Caudate nucleus (tissue), 63 donors: ENCODE measurements at places on chromosomes 6 and 20.

DNA sequence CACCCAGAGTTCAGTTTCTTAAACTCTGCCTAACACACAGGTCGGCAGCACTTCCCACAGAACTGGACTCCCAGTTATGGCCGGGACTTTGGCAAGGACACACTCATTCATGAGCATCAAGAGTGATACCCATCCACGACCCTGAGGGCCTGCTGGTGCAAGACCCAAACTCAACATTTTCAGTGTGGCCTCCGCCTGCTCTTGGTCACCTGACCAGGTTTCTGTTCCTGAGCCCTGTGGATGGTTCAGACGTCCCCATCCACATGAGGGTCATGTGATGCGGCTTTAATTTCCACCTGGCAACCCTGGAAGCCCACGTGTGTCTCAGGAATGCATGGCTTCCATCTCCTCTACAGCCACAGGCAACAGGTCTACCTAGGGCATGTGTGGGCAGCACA, 245.3 kb downstream of the DLL1 start:
- DNase-seq = no peak

- no peak for DNase-seq
Observed at GRCh38 chr6:21201637-21202350, 391.8 kb upstream of the SOX4 start.

DNA sequence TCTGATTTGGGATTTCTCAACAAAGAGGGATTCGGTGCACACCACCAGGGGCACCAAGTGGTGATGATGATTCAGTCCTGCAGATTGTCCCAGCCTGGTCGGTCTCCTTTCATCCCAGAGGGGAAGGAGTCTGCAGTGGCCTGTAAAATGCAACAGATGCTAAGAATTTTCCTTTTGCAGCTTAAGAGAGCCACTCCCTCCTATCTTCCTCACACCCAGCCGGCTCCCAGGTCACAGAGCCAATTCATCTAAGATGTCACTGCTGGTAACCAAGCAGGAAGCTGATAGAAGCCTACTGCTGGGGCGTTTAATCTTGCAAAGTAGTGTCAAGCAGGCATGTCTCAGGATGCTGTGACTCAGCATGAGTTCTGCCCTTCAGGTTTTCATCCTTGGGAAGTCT, 203.8 kb upstream of the LRFN2 start:
- no peak for DNase-seq

DNA sequence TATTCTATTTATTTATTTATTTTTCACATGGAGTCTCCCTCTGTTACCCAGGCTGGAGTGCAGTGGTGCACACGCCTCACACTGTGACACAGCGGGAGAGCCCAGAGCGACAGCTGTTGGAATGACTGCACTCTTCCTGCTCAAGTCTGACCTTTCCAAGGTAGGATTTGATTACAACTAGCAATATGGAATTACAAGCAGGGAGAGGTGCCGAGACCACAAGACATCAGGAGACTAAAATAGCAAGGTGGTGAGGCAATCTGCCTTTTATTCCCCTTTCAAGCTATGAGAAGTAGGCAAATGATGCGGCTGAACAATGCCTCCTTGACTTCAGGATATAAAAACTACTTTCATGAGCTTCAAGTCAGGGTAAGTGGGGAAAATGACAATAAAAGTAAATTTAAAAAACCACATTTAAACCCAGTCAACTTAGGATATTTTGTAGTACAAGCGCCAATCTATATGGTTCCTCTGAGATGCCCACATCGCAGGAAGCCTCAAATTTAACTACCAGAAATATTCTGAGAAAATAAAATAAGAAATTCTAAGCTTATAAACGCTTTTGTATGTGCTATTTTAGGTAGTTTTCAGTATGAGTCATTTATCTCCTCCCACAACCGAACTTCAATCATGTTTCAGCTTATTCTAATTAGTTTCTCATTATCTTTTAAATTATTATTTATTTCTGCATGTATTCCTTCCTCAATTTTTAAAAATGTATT, 146.9 kb upstream of the SGK1 start:
- no peak for DNase-seq

DNA sequence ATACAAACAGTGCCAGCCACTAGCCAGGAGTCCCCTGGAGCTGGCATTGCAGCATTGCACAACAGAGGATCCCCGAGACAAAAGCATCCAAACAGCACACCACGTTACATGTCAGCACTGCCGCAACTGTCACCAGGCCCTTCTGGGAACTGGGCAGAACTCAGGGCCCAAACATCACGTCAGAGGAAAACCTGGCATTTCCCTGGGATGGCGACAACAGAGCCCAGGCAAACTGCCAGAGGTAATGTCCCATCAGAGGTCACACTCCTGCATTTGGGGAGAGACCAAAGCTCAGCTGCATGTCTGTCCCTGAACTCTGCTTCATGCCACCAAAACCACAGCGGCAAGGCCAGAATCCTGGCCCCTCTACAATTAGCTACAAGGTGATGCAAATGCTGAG, 36.3 kb downstream of the PPP1R3G start:
- no peak for DNase-seq

- DNase-seq = peak; percentile 9
Observed at GRCh38 chr6:125153391-125154117, at the start of gene TPD52L1. Gene TPD52L1 (plus strand): TSS chr6:125153773. CDS start chr6:125153952, 179 bp downstream.

DNA sequence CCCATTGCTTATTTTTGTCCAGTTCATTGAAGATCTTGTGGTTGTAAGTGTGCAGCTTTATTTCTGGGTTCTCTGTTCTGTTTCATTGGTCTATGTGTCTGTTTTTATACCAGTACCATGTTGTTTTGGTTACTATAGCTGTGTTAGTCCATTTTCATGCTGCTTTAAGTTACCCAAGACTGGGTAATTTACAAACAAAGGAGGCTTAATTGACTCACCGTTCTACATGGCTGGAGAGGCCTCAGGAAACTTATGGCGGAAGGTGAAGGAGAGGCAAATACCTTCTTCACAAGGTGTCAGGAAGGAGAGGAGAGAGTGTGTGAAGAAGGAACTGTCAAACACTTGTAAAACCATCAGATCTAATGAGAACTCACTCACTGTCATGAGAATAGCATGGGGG, 29.9 kb upstream of the FERMT1 start:
- no peak for DNase-seq

GRCh38 chr6:43338243-43338642, 29.6 kb upstream of the CRIP3 start:
- no peak for DNase-seq

DNA sequence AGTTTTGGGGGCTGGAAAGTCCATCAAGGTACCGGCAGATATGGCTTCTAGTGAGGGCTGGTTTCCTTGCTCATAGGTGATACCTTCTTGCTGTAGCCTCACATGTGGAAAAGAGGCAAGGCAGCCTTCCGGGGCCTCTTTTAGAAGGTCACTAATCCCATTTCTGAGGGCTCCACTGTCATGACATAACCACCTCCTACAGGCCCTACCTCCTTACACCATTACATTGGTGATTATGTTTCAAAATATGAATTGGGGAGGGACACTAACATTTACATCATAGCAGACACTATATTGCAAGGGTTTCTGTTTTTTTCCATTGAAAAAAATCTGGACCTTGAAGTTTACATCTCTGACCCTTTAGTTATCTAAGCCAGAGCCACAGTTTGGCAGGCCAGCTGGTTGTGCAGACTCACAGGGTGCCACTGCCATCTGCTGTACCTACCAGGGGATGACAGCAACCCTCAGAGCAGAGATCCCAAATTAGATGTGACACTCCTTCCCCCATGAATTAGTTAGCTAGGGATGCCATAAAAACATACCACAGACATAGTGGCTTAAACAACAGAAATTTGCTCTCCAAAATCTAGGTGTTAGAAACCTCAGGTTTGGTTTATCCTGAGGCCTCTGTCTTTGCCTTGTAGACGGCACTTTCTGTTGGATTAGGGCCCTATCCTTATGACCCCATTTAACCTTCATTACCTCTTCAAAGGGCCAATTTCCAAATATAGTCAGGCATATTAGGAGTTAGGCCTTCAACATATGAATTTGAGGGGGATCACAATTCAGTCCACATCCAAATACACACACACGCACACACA, 166.4 kb upstream of the RNF217 start:
- DNase-seq = peak; percentile 12

DNA sequence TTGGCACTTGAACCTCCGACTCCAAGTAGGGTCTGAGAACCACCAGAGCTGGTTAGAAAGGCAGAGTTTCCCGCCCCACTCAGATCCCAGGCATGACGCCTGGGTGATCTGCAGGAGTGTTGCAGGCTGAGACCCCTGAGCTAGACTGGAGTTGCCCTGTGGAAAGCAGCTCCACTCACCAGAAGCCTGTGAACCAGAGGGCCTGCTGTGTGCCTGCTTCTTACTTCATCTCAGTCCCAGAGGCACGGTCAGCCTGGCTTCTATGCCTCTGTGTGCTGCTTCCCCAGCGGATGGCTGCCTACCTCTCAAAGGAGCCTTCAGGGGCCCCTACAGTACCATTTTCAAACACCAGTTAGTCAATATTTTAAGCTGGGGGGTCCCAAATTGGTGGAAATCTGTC, 15.6 kb upstream of the CCN6 start:
- DNase-seq = no peak

- no peak for DNase-seq
Observed at GRCh38 chr6:3712827-3713665, 38.5 kb downstream of the PXDC1 start.

GRCh38 chr6:139648430-139649000, 274.1 kb upstream of the CITED2 start:
- DNase-seq = no peak

GRCh38 chr6:119360262-119360915, 10.8 kb upstream of the MAN1A1 start:
- DNase-seq = no peak

GRCh38 chr6:158313989-158314388, 1.7 kb downstream of the TULP4 start:
- no peak for DNase-seq

DNA sequence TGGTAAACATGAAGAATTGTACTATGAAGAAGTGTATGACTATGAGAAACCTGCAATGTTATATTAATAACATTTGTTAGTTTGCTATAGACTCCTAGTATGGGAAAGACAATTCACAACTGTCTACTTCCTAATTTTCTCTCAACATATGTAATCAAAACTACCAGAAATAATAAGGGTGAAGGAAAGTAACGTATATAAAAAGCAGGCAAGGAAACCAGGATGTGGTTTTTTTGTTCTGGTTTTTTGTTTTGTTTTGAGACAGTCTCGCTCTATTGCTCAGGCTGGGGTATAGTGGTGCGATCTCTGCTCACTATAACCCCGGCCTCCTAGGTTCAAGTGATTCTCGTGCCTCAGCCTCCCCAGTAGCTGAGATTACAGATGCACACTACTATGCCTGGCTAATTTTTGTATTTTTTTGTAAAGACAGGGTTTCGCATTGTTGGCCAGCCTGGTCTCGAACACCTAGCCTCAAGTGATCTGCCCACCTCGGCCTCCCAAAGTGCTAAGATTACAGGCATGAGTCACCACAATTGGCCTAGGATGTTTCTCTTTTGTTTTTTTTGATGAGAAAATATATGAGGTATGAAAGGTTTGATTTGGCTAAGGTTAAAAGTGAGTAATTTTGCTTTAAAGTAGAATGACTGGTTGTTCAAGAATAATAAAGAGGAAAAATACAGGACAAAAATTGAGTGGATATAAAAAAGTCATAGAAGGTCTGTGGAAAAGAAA, 83.1 kb downstream of the PTCHD4 start:
- no peak for DNase-seq

- DNase-seq = no peak
Observed at GRCh38 chr6:160462116-160462515, 113.9 kb downstream of the SLC22A3 start.

- DNase-seq = no peak
Observed at GRCh38 chr6:161840380-161840779, 566.5 kb upstream of the AGPAT4 start.

GRCh38 chr6:166636191-166636933, 9.3 kb upstream of the RPS6KA2 start:
- no peak for DNase-seq

DNA sequence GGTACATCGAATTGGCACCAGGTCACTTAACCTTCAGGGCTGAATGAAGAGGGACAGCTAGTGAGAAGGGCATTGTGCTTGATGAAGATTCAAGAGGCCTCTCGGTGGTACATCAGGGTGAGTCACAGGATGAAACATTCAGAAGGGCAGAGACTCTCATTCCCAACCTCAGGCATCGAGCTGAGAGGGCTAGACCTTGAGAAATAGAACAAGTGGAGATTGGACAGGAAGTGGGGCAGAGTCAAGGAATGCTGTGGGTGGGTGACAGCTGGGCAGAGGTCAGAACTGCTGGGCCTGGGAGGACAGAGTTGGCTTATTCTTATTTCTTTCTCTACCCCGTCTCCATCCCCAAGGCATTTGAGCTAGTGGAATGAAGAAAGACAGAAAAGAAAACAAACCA, 126.0 kb downstream of the SCML4 start:
- DNase-seq = no peak
